Tongue (tissue), 3 donors: ENCODE measurements at places on chromosomes 2 and 18. TPM values are rescaled to one million over a fixed set of nuclear protein-coding genes. Genes with fewer than 3 reads are reported as not detected.

DNA sequence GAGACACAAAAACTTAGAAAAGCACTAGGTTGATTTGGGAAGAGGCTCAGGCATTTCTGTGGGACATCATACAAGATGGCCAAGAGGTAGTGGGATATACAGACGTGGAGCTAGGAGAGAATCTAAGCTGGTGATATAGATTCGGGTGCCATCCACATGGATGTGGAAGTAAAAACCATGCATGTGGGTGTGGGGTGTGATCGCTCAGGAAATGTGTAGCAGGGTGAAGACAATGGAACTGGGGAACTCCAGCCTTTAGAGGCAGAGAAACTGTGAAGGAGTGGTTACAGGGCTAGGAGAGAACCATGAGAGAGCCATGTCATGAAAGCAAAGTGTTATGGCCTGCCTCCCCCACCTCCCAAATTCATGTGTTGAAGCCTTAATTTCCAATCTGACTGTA, 43.0 kb upstream of the CTLA4 start:
- DNase-seq: no peak

GRCh38 chr18:62186499-62186773, 420 bp downstream of the PIGN start:
- no peak for DNase-seq

- no peak for DNase-seq
Measured at GRCh38 chr2:8238521-8239230, 443.2 kb upstream of the ID2 start.

DNA sequence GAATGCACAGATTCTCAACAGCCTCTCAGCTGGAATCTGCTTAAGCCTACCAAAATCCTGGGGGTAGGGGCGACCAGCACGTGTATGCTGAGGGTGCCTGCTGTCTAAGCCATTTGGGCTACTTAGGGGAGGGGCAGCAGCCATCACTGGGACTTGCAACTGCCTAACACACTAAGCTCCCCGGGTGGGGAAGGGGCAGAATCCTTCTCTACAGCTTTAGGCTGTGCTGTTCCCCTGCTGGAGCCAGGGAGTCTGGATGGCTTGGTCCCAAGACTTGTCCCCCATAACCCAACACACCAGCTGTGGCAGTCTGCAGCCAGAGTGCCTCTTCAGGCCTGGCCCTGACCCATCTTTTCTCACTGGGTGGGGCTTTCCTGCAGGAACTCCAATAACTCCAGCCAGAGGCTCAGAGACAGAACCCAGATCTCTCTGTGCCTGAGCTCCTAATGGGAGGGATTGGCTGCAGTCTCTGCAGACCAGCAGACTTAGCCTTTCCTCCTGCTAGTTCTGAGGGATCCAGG, 305.4 kb upstream of the RND3 start:
- DNase-seq: no peak

DNA sequence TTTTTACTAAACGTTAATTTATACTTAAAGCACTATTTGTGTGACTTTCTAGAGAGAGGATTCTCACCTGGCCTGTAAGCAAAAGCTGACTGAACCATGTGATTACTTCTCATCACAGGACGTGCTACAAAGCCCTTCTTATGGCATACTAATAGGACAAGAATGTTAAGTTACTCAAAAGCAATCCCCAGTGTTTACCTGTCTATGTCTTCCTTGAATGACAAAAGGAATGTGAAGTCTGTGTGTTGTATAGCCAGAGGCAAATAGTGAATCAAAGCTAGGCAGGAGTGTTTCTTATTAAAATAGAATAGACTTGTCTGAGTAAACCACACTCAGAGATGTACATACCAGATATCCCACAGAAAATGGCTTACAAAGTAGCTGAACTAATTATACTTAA, 1465.5 kb downstream of the SUCLG1 start:
- peak; percentile 50 for DNase-seq

DNA sequence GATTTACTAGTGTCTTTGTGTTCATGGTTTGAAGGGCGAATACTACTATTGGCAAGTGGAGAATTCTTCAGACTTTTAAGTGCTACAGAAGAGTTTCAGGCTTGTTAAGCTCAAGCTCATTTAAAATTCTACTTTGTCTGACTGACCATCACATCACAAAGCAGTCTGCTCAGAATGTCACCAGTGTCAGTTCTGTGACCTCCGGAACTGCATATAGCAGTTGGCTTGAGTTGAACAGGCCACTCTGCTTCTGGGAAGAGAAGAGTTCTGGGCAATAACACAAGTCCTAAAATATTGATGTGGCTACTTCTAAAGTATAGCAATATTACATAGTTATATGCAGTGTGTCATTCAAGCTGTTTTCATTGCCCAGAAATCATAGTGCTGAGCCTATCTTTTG, 245.0 kb upstream of the BOD1L2 start:
- DNase-seq: no peak

Gene ANTXR1
- total RNA-seq: 104 TPM

Gene GKN1
- not detected for total RNA-seq

Gene C1D
- total RNA-seq: 54.8 TPM

Gene FOXD4L1
- total RNA-seq: not detected
